ENCODE measurements at places on chromosomes 7 and 10.

DNA sequence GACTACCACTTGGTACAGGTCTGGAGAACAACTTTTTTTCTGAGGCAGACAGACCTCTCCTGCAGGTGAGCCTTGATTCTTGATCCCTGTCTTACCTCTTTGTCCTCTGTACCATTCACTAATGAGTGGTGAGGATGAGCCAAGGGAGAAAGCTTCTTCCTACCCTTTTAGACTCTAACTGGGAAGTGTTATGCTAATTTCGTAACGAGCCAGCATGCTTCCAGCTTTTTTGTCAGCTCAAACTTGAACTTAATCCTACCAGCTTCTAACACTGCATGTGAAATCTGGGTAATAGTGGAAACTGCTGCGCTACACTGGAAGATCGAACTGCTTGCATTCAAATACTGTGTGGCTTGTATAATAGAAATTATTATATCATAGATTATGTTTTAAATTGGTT lies 87.0 kb downstream of the NEUROD6 start:
- DNase-seq = no peak

DNA sequence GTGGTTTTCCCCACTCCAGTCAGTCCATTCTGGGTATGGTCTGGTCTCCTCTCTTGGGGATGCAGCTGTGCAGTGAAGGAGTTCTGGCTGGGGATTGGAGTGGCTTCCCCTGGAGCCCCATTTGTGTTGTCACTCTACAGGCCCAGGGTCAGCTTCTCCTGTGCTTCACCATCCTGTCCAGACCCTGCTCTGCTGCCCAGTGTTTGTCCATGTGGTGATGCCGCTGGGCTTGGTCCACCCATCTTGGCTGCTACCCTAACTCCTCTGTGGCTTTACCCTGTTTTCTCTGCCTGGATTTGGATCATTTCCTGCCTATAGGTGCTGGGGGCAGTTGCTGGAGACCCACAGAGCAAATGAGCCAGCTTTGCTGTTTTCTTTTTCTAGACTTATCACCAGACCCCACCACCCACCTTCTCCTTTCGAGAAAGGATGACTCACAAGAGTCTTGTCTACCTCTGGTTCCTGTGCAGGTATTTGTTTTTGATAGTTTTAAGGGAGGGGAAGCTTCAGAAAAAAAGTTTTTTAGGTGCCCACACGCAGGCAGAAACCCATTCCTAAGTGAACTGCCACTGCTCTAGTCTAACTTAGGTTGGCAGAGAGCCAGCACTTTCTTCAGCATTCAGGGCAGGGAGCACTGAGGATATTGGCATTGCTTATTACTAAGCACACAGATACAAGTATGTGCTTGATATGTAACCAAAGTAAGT lies 8.5 kb downstream of the ZDHHC16 start:
- DNase-seq = no peak

DNA sequence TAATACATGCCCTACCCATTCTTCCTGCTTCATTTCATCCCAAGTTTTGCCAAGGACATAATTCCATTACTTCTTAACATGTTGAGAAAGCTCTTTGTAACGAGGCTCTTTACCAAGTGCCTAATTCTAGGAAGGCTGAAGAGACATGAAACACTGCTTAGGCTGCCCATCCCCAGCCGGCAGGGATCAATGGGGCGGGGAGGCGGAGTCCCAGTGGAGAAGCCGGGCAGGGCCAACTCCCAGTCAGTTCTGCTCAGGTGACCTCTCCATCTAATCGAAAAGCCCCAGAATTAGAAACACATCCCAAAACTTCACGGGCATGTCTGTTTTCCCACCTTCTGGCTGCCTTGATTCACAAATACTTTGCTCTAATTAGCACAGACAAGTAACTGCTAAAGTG lies 89.5 kb upstream of the LYZL1 start:
- no peak for DNase-seq

GRCh38 chr10:111303887-111304286 lies 227.1 kb downstream of the ADRA2A start:
- no peak for DNase-seq

DNA sequence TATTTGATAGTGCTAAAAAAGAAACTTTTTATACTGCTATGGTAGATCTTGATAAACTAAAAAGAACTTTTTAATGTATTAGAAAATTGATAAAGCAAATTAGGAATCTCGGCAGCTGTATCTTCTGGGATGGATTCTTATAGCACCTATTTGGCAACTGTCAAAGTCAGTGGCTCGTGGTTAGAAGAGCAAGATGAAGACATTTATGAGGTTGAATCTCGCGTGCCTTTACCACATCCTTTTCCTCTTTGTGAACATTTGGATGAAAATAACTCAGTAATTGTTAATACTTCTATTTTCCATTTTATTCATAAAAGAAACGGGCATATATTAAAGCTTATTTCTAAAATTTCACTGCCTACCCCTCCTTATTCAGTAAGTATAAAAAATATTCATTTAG lies 76.2 kb downstream of the CYP51A1 start:
- DNase-seq = no peak

DNA sequence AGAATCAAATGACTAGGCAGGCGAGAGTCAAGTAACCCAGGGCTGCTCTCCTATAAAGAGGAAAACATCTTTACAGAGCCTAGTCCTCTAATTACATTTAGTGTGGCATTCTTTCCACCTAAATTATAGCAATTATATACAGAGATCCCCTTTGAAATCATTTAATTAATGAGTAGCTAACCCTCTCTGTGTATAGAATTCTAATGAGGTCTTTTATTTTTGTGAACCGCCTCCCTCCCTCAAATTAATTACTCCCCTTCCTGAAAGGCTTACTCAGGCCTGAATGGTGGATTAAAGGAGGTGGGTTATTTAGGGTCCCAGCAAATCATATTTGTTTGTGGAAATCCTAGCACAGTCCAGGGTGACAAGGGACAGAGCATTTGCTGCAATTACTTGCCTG lies 551.8 kb downstream of the SORCS3 start:
- no peak for DNase-seq

- no peak for DNase-seq
These were observed 75.2 kb downstream of the PRLHR start for GRCh38 chr10:118520116-118520742.

DNA sequence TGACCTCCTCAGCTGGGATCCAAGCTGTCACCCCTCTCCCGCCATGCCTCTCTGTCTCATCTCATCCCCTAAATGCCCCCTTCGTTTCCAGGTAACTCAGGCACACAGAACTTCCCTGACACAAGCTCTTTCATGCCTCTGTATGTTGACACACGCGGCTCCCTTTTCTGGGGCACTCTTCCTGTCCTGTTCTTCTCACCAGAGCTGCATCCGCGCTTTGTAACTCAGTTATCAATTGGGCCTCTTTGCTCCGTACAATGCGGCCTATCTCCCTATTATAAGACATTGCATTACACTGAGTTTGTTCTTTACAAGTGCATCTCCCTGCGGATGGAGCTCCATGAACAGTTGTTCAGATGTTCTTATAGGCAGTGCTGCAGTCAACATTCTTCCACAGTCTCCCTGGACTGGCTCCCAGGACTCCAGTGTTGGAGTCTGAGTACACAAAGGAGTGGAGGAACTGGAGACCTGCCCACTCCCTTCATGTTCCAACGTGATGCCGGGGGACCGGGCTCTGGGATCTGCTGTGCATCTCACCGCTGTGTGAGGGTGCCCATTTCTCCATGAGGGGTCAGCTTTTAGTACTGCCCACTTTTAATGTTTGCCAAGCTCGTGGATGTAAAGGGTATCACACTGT lies 56.9 kb upstream of the TNS3 start:
- DNase-seq = no peak

DNA sequence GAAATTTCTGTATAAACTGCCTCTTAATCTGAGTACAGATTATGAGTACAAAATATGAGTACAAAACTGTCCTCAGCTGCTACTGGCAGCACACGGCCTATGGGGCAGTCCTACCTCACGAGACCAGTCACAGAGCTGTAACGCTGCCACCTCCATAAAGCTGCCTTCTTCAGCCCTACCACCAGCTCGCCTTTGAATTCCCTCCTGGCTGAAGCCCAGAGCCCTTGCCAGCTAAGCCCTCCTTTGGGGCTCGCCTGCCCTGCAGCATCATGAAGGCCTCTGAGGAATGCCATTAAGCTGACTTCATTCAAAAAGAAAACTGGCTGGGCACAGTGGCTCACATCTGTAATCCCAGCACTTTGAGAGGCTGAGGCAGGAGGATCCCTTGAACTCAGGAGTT lies 180.0 kb upstream of the SH2B2 start:
- DNase-seq = no peak

- DNase-seq = no peak
These were observed 5.5 kb downstream of the CREB3L2 start for GRCh38 chr7:137996386-137996851.

DNA sequence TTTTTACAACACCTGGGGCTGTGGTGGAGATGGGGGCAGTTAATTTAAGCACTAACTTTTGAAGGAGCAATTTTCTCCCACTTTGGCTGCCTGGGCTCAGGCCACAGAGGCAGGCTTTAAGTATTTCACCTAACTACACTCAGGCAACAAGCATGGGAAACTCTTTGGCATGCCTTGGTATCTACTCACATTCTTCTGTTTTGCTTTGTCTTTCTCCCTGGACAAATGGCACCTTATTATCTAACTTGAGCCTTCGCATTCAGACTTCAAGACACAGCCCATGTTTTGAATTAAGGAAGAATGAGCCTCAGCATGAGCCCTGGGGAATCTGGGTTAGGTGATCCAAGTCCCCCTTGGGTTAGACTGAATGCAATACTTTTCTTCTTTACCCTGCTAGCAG lies 31.8 kb upstream of the BMPER start:
- DNase-seq = no peak

DNA sequence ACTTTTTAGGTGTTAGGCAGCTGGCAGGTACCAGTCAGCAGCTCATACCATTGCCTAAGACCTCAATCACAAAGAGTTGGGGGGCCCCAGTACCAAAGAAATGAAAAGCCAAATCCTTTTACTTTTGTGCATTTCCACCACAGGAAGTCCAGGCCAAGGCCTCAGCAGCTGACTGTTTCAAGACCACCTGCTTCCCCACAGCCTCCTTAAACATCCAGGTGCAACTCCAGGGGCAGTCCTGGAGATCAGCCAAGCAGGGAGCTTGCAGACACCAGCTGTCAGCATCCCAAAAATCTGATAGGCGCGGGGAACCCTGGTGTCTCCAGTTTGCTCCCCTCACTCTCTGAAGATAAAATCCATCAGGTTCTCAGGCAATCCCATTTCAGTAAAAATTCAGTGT lies 91.5 kb upstream of the EFCAB10 start:
- peak; percentile 79 for DNase-seq

- no peak for DNase-seq
These were observed 1.1 kb upstream of the PRLHR start for GRCh38 chr10:118596426-118597124.

DNA sequence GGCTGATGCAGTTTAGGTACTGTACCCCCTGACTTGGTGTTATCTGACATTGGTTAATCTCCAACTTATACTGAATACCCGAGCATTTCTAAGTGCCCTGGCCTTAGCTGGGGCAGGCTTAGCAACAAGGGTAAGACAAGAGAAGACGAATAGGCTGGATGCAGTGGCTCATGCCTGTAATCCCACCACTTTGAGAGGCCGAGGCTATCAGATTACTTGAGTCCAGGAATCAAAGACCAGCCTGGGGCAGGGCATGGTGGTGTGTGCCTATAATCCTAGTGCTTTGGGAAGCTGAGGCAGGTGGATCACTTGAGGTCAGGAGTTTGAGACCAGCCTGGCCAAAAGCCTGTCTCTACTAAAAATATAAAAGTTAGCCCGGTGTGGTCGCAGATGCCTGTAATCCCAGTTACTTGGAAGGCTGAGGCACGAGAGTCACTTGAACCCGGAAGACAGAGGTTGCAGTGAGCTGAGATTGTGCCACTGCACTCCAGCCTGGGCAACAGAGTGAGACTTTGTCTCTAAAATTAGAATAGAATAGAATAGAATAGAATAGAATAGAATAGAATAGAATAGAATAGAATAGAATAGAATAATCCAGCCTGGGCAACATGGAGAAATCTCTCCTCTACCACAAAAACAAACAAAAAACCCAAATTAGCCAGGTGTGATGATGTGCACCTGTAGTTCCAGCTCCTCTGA lies 108.9 kb downstream of the BICC1 start:
- DNase-seq = no peak

DNA sequence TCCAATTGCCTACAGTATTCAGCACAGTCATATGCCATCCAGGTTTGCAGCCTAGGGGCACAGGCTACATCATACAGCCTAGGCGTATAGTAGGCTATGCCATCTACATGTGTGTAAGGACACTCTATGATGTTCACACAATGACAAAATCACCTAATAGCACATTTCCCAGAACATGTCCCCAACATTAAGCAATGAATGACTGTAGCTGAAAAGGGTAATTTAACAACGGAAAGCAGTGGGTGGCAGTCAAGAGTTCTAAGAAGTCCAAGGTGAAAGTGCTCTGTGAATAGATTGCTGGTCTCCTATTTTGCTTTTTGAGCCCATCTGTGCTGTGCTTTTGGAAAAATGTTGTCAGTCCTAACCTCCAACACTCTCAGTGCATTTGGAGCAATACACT lies 162.6 kb downstream of the KLF6 start:
- no peak for DNase-seq

GRCh38 chr10:235915-236314 lies 100.7 kb downstream of the ZMYND11 start:
- no peak for DNase-seq

GRCh38 chr10:58782876-58783851 lies 270.5 kb downstream of the BICC1 start:
- no peak for DNase-seq

- peak; percentile 36 for DNase-seq
These were observed 68.0 kb downstream of the LANCL2 start for GRCh38 chr7:55432939-55433784.

GRCh38 chr10:121796342-121796741 lies 131.5 kb downstream of the ATE1 start:
- no peak for DNase-seq

DNA sequence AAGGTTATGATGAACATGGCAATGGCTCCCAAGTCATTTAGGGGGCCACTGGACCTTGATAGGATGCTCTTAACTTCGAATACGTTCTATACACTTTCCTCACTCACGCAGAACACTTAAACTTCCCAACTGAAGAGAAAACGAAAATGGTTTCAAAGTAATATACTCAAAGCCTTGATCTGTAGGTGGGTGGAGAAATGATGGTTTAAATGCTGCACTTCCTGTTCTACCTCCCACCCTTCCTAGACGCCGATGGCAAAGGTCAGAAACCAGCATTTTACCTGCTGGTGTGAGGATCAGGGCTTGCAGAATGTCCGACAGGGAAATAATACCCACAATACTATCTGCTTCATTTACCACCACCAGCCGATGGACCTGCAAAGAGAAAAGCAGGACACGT lies 40.5 kb upstream of the RHEB start:
- no peak for DNase-seq

- DNase-seq = no peak
These were observed 89.9 kb upstream of the CAPZA2 start for GRCh38 chr7:116772423-116772863.

DNA sequence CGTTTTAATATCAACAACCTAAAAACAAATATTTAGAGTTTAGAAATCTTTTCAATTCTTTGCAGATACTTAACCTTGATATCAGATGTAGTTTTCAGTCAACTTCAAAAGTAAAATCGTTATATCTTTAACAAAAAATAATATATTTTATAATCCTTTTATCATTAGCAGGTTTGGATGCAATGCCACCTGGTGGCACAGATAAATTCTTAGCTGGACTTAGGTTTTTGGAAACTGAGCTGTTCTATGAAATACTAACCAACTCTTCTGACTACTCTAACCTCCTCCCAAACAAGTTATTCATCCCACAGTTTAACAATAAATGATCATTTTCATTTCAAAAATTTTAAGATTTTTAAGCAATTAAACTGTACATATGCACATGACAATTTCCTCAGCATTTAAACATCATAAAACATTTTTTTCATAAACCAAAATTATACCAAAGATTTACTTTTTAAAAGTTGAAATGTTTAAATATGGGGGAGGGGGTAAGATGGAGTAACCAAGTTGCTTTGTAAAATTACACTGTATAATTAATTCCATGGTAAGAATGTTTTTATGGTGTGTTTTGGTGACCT lies 56.9 kb downstream of the HIBADH start:
- DNase-seq = no peak

All from NCI-H2081 treated with DMSO at 0.1 percent for 48 hours (cell line).